Bronchial epithelial cell (primary cell): ENCODE measurements at places on chromosomes 16 and 17.

DNA sequence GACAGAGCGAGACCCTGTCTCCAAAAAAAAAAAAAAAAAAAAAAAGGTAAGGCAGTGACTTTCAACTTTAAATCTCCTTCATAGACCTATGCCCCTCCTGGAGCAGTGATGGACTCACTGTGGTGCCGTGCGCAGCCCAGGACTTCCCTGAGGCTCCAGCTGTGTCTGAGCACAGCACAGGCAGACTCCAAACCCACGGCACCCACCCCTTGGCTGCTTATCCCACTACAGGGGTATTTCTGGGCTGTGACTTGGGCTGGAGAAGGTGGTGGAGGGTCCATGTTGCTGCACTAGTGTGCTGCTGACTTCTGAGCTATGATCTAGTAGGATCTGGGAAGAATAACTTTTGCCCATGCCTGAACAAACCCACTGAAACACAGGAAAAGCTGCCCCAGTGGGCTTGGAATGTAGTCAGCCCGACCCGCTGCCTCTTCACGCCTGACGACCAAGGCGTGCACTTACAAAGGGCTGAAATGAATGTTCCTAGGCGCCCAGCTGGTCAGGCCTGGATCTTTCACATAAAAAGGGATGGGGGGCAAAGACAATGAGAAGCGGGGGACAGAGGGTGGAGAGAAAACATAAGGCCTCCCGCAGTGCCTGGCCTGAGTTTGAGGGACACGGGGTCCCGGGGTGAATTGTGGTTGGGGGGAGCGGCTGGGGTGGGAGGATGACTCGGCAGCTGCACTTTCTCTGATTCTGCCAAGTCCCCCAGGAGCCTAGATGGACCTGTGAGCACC, 83.0 kb downstream of the IRF8 start:
- DNase-seq: no peak

- no peak for DNase-seq
Observed at GRCh38 chr17:81186203-81186602, 20.2 kb upstream of the AATK start.

DNA sequence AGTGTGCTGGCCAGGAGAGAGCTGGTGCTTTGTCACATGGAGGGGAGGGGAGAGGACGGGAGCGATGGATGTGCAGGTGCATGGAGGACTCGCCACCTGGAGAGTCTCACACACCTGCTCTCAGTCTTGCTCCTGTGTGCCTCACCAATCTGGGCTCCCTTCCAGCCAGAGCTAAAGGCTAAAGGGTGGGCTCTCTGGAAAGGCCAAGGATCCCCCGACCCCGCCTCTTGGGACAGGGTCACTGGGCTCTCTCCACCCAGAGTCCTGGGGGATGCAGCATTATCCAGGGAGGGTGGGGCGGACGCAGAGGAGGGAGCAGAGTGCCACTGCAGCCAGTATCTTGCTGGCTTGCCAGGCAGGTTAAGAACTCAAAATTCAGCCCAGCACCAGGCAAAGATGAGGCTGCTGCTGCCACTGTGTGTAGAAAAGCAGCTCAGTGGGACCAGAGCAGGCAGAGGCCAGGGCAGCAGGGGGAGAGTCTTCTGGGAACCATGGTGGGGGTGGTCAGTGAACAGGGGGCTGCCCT, 5.4 kb upstream of the STAT5B start:
- no peak for DNase-seq

GRCh38 chr17:35740997-35741931, 9.8 kb downstream of the RASL10B start:
- DNase-seq: no peak

DNA sequence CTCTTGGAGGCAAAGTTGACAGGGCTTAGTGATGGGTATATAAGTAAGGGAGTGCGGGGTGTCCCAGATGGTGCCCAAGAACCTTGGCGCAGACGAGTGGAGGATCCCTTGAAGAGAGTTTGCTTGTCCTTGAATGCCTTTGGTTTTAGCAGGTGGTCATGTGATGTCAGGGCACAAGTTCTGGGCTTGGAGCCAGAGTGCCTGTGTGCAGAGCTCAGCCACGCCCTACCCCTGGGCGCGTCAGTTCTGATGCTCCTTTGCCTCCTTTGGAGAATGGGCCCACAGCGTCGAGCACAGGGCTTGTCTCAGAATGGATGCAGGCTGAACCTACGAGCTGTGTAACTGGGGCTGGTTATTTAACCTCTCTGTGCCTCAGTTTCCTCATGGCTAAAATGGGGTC, 412.2 kb upstream of the EEF2KMT start:
- DNase-seq: no peak

DNA sequence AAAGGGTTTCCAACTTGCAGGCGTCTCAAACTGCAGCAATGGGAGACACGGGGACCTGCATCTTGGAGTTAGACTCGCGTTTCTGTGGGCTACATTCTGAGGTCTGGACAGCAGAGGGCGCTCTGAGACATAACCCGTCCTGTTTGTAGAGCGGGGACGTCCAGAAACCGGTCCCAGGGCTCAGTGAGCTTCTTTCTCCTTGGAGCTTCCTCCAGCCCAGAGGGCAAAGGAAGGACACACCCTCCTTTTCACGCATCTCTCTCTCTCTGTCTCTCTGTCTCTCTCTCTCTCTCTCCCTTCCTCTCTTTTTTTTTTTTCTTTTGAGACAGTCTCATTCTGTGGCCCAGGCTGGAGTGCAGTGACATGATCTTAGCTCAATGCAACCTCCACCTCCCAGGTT, 19.8 kb downstream of the COX4I1 start:
- peak; percentile 67 for DNase-seq

- DNase-seq: no peak
Observed at GRCh38 chr17:13114601-13115031, 96.8 kb upstream of the ELAC2 start.

DNA sequence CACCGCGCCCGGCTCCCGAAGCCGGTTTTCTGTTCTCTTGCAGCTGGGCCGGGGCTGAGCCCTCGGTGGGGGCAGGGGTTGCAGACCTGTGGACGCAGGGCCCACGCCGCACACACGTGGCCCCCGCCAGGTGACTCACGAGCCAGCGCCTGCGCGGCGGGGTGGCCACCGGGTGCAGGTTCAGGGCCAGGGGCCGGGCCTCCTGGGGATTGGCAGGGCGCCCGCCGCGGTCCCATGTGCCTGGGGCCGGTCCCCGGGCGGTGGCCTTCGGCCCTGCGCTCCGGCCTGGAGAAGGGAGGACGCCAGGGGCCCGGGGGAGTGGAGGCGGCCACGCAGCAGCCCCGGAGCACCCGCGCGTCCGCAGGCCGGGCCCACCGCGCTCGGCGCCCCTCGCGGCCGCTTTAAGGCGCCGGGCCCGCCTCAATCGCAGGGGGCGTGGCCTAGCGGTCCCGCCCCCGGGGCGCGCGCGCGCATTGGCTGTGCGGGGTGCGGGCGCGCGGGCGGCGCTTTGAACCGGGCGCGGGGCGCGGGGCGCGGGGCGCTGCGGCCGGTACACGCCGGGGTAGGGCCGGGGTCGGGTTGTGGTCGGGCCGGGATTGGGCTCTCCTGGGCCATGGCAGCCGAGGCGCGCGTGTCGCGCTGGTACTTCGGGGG, at the start of gene SLC25A10:
SLC25A10 (plus strand) TSS at position 471 of the 654 bp plus-strand sequence; CDS start at position 614, 143 bp downstream.
- DNase-seq: peak; percentile 67

GRCh38 chr17:75317671-75318070, 28.4 kb upstream of the SLC25A19 start:
- DNase-seq: no peak

DNA sequence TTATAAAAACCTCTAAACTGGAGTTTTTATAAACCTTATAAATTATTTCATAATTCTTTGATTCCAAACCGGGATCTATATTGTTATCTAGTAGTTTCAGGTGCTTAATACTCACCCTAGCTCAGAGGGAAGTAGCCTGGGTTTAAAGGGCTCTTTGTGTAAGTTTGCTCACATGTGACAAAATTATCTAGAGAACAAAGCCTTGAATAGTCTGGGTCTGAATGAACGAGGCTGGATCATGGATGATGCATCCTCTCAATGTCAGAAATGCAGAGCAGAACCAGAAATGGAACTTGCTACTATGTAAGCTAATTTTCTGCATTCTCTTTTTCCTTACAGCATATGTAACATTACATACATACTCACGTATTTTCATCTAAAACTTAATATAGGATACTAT, 103.9 kb upstream of the NETO2 start:
- no peak for DNase-seq

- no peak for DNase-seq
Observed at GRCh38 chr16:58054289-58054688, 28.7 kb downstream of the MMP15 start.
